Endothelial cell (in vitro differentiated cells): ENCODE measurements at places on chromosomes 5 and 9. TPM values are rescaled to one million over a fixed set of nuclear protein-coding genes. Genes with fewer than 3 reads are reported as not detected.
A peak's percentile ranks its signal among the peaks of the same experiment; 100 is the strongest.

The HTR1A gene
- total RNA-seq: not detected

The FSD1L gene
- total RNA-seq: 5.6 TPM

DNA sequence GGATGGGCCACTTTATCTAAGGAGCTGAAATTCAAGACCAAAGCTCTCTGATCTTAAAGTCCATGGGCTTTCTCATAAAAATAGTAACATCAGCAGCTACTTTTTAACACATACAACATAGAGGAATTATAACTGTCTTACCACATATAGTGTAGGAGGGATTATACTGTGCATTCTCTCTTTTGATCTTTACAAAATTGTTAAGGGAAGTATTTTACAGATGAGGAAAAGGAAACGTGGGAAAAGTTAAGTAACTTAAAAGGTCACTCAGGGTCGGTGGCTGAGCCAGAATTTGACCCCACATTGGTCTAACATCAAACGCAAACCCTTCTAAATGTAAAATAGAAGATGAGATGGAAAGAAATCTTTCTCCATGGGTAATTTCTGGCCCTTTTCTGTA, 38.4 kb downstream of the ZNF608 start:
- peak overlapping the region; percentile 45 for H3K27ac ChIP-seq
- DNase-seq: no peak
- H3K27me3 ChIP-seq: peaks cover 4% of the 10 kb centered on the region
- peaks cover 13% of the 10 kb centered on the region for H3K36me3 ChIP-seq

DNA sequence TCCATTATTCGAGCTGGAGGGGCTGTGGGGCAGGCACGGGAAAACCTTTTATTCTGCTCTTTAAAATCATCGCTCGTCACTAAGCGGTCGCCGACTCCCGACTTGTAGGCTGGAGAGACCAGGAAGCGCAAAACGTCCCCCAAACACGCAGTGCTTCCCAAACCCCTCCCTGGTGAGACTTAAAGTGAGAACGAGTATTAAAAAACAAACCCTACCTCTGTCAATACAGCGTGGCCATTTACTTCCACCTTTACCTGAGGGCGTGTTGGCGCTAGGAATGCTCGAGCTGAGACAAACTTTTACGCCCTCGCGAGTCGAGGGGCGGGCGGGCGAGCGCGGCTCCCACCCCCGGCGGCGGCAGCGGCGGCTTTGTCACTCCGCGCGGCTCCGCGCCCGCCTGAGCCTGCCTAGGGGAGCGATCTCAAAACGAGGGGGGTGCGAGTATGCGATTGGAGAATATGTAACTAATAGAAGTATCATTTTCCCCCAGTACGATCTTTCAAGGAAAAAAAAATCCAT, at the start of gene NR2F1-AS1:
Gene NR2F1-AS1 (minus strand): TSS at position 293 of the 519 bp plus-strand sequence.
- no peak for DNase-seq
- no peak within 1 kb of the TSS for H3K27ac ChIP-seq
- peak within 1 kb of the TSS; percentile 75 for H3K4me3 ChIP-seq
- peaks cover 25% of the 10 kb centered on the region for H3K27me3 ChIP-seq
- H3K36me3 ChIP-seq: peaks cover 5% of the 10 kb centered on the region
- H3K4me1 ChIP-seq: peaks cover 22% of the 10 kb centered on the region

DNA sequence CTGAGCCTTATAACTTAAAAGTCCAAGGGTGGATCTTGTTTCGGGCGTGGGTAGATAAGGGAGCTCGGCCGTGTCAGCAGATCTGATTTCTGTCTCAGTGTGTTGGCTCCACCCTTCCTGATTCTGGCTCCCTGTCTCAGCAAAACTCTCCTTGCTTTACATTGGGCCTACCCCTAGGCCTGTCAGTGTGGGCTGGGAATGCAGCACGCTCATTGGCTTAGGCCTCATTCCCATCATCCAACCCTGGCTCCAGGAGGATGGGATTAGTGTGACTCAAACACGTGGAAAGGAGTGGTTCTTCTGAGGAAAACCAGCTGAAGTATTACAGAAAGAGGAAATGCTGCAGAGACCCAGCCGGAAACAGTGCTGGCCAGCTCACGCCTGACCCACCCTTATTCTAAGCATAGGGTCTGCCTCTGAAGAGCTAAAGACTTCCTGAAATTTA, 59.9 kb downstream of the ZFAND5 start:
- no peak overlapping the region for H3K4me3 ChIP-seq
- H3K36me3 ChIP-seq: no peaks in the 10 kb centered on the region
- no peaks in the 10 kb centered on the region for H3K27me3 ChIP-seq
- DNase-seq: peak; percentile 18
- H3K4me1 ChIP-seq: peaks cover 9% of the 10 kb centered on the region
